ENCODE measurements at places on chromosomes 3 and 15.

GRCh38 chr3:127204841-127205582 lies 12.1 kb downstream of the PRR23E start:
- no peak for DNase-seq

DNA sequence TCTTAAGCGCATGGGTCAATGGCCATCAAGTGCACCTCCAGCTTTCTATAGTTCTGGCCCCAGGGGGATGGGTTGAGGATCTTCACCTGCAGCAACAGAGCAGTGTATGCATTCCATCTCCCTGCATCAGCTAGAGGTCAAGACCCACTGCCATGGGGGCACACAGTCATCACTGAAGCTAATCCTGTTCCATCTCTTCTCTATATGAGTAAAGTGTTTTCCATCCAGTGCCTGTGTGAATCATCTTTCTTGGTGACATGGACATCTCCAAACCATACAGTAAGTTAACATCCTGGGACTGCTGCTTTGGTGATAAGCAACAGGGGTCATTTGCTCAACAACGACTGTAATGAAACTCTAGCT lies 4.4 kb upstream of the ENTPD3 start:
- no peak for DNase-seq

DNA sequence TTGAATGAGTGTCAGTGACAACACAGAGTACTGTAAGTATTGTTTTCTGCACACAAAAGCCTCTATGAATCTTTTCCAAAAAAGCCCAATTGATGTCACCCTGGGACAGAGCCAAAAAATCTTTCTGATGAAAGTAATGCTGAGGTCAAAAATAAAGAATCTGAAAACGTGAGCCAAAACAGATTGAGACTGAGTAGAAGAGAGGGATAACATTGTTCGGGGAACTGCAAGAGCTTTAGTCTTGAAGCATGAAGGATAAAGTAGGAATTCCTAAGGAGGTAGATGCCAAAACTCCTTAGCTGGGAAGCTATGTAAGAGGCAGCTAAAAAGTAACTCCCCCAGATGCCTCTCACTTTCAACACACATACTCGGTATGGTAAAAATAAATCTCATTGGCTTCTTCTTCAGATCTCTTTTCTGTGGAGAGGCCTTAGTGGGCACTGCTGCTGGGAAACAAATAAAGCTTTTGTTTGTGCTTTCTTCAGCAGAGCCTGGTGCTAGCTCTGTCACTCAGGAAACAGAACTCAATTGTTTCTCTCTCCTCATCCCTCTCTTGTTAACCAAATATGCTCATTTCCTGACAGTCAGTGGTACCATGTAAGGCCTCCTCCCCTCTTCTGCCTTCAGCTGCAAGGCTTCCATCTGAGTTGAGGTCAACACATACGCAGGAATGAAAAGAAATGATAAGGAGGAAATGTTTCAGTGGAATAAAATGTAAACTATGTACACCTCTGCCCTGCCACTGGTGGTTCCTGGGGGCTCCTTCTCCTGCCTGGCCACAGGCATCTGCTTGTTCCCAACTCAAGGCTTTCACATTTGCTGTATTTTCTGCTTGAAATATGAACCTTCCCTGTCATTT lies 58.1 kb downstream of the CD200 start:
- no peak for DNase-seq

- no peak for DNase-seq
These were observed 43.1 kb upstream of the HES1 start for GRCh38 chr3:194092881-194093301.

DNA sequence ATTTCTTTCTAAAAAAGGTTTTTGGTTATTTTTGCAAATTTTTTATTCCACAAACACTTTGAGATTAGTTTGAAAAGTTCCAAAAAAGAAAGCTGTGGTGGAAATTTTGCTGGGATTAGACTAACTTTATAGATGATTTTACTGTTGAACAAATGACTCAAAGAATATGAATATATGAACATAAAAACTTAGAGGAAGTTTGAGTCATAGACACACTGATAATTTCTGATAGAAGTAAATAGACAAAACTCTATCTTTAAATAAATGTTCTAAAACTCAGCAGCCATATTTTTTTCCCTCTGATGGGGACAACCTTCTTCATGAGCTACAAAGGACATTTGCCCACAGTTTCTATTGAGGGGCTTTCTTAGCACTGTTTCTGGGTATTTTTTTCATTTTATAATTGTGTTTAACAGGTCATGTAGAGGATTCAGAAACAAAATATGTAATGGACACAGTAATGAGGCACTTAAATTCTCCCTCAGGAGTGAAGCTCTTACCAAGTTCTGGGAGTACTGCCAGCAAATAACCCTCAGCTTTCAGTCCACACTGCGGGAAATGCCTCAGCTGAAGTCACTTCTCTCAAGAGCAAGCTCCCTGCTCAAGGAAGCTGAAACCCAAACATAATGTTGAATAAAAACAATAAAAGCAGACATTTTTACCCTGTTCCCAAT lies 157.6 kb downstream of the NFKBIZ start:
- DNase-seq, result no peak

DNA sequence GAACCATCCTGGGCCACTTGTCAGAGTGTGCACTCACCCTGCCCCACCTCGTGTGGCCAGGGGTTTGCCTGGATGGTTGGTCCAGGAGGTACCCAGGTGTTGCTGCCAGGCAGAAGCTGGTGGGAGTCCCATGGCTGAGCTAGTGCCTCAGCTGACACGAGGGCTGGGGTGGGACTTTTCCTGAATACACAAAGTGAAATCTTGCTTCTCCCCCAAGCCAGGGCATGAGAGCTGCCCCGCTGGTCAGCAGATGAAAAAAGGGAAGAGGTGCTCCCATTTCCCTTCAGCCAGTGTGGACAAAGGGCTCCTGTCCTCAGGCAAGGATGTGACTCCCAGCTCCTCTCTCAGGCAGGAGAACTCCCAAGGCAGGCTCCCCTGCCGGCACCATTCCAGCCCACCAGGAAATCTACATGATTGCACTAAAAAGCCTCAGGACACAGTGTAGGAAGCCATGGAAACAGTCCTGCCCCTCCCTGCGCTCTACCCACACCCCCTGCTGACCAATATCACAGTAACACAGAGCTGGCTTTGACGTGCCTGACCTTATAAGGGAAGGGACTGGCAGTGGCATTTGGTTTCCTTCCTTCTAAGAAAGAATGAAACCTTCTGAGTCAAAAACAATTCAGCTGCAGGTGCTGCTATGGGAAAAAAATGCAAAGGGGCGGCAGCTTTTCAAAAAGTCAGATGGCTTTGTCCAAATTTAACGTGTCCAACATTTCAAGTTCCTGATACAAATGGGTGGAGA lies 33.9 kb downstream of the MYO5C start:
- peak; percentile 69 for DNase-seq

DNA sequence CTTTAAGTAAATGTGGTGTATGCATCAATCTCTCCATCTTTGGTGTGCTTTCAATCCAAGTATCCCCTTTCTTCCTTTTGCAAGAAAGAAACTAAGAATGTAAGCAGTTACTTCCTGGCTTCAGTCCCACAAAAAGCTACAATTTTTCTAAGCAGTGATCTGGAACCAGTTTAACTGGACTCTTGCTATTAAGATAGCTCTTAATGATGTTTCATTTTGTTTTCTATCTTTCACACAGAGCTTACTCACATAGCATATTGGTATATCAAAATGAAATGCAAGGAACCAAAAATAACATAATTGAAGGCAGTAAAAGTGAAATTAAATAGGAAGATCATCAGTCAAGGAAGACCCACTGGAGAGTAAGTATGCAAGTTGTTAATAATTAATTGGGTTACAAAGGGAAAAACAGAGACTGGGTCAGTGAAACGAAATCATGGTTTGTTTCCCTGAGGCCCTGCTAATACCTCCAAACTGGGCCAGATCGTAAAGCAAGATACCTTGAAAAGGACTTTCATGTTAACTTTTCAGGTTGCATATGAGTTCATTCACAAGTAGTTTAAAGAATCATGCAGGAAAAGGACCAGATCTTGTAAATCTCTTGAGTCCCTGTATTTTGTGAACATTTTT lies 41.9 kb downstream of the GPR160 start:
- no peak for DNase-seq

- DNase-seq, result no peak
These were observed 7.1 kb downstream of the THRB start for GRCh38 chr3:24487325-24488262.

DNA sequence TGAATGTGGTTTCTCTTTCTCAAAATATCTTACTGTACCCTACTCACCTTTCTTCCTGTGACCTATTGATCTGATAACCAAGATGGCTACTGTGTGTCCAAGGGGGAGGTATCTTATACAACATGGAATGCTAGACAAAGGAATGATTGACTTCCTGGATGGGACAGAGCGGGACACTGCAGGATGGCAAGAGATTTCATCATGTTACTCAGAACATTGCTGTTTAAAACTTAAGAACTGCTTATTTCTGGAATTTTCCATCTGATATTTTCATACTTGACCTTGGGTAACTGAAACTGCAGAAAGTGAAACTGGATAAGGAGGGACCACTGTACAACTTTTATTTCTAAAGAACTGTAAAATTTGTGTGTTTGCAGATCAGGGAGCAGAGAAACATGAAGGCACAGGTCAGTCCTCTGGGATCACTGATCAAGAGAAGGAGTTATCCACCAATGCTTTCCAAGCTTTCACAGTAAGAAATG lies 18.5 kb downstream of the CNOT10 start:
- no peak for DNase-seq

DNA sequence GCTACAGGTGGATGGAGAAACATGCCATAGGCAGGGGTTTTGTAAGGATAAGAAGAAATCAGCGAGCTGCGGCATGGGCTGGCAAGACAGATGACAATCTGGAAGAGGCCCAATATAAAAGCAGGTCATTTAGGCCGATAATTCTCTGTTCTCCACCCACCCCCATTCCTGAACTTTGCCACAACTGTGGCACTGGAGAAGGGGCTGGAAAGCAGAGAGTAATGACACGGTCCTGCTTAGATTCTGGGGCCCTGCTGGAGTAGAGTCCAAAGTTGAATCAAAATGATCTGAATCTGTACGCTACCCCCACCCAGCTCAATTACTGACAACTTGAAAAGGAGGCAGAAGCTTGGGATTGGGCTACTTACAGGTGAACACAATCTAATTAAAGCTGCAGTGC lies 18.4 kb upstream of the BUB1B start:
- no peak for DNase-seq

DNA sequence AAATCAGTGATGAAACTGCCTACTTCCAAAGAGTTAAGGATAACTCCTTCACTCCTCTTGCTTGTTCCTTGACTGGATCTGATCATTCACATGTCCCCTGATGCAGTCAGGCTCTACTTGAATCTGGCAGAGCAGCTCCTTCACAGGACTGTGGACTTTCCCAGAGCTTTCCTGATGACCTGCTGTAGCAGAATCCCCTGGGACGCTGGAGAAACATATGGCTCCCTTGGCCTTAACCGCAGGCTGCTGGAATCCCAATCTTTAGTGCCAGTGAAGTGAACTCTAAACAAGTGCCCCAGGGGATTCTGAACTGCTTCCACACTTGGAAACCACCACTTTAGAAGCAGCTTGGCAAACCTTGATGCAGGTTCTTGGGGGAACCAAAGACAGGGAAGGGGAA lies 217.8 kb downstream of the CHST2 start:
- no peak for DNase-seq

DNA sequence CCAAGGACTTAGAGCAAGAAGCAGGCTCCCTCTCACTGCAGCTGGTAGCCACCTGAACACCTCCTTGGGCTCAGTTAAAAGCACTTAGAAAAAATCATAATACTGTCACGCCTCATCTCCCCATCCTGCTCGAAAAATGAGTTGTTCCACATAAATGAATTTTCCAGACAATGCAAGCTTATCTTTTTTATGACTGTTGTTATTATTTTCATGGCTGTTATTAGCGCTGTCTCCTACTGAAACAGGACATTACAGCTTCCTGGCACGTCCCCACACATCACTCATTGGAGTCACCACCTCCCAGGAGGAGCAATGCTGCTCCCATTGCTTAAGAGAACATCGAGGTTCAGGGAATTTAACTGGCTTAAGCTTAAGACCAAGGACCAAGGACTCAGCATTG lies 26.5 kb downstream of the CCDC33 start:
- no peak for DNase-seq

- peak; percentile 34 for DNase-seq
These were observed 13.5 kb upstream of the GRAMD1C start for GRCh38 chr3:113825090-113825489.

DNA sequence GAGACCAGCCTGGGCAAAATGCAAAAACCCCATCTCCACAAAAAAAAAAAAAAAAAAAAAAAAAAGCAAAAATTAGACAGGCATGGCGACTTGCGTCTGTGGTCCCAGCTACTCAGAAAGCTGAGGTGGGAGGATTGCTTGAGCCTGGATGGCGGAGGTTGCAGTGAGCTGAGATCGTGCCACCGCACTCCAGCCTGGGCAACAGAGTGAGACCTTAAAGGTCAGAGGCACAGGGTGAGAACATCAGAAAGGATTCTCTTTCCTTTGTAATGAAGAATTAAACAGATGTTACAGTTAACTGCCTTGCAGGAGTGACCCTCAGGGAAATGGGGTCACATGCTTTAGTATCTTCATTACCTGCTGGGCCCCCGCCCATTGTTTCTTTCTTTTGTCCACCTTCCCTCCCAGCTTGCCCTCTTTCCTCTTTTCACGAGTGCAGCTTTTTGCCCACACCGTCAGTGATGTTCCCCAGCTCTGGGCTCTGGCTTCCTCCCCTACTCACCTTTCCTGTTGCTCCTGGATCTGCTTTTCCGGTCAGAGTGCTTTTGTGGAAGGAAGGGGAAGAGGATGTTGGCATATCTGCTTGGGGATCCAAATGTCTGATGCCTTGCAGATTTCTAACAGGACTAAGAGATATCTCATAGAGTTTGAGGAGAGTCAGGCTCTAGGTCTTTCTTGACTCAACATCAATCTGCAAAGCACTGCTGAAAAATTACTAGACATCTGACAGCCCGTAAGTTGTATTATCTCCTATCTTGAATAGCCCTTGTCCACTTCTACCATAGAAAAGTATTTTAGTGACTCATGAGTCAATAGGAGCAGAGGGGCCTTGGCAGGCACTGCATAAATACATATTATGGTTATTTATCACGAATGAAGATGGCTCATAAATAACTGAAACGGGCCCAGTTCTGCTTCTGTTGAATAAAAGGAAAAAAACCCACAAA lies 35.6 kb upstream of the NDUFB4 start:
- no peak for DNase-seq
